Naive thymus-derived CD4-positive, alpha-beta T cell (primary cell): ENCODE measurements at places on chromosomes 16 and 17. TPM values are rescaled to one million over a fixed set of nuclear protein-coding genes. Genes with fewer than 3 reads are reported as not detected.

- H3K27me3 ChIP-seq, result no peaks in the 10 kb centered on the region
- peak overlapping the region; percentile 19 for H3K27ac ChIP-seq
- no peaks in the 10 kb centered on the region for H3K36me3 ChIP-seq
- H3K4me1 ChIP-seq, result peaks cover 7% of the 10 kb centered on the region
- peak overlapping the region; percentile 28 for H3K4me3 ChIP-seq
Measured at GRCh38 chr16:58755989-58756649, 22.0 kb upstream of the GOT2 start.

GRCh38 chr17:13158494-13159240 lies 140.8 kb upstream of the ELAC2 start:
- H3K27me3 ChIP-seq, result no peaks in the 10 kb centered on the region
- no peak for DNase-seq
- H3K4me1 ChIP-seq, result no peaks in the 10 kb centered on the region

- peak overlapping the region; percentile 56 for H3K27ac ChIP-seq
- H3K4me3 ChIP-seq, result no peak overlapping the region
- no peaks in the 10 kb centered on the region for H3K36me3 ChIP-seq
- DNase-seq, result no peak
Measured at GRCh38 chr16:27327586-27327915, 13.8 kb downstream of the IL4R start.

DNA sequence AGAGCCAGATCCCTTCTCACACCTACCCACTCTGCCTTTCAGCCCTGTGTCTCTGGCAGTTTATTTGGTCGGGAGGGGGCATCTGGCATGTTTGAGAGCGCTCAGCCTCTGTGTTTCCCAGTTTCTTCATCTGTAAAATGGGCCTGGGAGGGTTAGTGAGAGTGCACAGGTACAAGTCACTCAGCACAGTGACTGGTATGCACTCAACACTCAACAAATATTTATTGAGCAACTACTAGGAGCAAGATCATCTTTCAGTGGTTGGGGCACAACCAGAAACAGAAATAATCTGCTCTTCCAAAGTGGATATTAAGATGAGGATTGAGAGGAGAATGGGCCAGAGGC lies 13.7 kb upstream of the SRCIN1 start:
- no peak overlapping the region for H3K27ac ChIP-seq
- no peak for DNase-seq
- no peaks in the 10 kb centered on the region for H3K4me1 ChIP-seq
- H3K4me3 ChIP-seq, result no peak overlapping the region

DNA sequence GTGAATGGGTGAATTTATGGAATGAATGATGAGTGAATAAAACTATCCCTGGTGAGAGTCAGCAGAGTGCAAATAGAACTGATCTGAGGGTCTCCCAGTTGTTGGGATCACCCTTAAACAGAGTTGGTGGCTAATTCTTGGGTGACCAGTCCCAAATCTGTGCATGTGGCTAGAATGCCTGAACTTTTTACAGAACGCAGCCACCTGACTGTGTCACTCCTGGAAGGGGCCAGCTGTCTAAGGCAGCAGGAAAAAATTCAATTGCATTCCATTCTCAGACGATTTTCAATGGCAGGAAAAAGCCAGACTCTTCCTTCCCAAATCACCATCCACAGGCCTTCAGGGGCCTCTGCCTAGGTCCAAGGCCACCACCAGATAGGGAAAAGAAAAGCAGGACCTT lies 43.5 kb downstream of the BEAN1 start:
- H3K36me3 ChIP-seq, result no peaks in the 10 kb centered on the region
- no peak for DNase-seq
- H3K4me1 ChIP-seq, result peaks cover 16% of the 10 kb centered on the region
- no peaks in the 10 kb centered on the region for H3K27me3 ChIP-seq
- no peak overlapping the region for H3K4me3 ChIP-seq

- H3K4me1 ChIP-seq, result peaks cover 58% of the 10 kb centered on the region
- H3K27me3 ChIP-seq, result no peaks in the 10 kb centered on the region
- no peak overlapping the region for H3K4me3 ChIP-seq
Measured at GRCh38 chr17:40576113-40576740, 11.0 kb upstream of the CCR7 start.

- no peak overlapping the region for H3K4me3 ChIP-seq
- no peak overlapping the region for H3K27ac ChIP-seq
- DNase-seq, result no peak
- no peaks in the 10 kb centered on the region for H3K36me3 ChIP-seq
- H3K4me1 ChIP-seq, result no peaks in the 10 kb centered on the region
Measured at GRCh38 chr17:8822401-8823035, 23.4 kb upstream of the MFSD6L start.

The VASN gene
- 0.24 TPM for total RNA-seq
